Stimulated activated CD4-positive, alpha-beta T cell treated with anti-CD3 and anti-CD28 coated beads, Interleukin-1b, Interleukin-23, amount 100 ng/mL, for 24 hours (primary cell): ENCODE measurements at places on chromosomes 1 and 21.

GRCh38 chr21:42970946-42971653 lies 3.3 kb upstream of the PKNOX1 start:
- no peak for DNase-seq

- no peak for DNase-seq
These were observed at the start of gene IL10 for GRCh38 chr1:206772243-206772937. IL10 (minus strand) TSS chr1:206772494; CDS start chr1:206772435, 59 bp downstream.

- DNase-seq, result no peak
These were observed 77.5 kb downstream of the KCND3 start for GRCh38 chr1:111911776-111912515.

DNA sequence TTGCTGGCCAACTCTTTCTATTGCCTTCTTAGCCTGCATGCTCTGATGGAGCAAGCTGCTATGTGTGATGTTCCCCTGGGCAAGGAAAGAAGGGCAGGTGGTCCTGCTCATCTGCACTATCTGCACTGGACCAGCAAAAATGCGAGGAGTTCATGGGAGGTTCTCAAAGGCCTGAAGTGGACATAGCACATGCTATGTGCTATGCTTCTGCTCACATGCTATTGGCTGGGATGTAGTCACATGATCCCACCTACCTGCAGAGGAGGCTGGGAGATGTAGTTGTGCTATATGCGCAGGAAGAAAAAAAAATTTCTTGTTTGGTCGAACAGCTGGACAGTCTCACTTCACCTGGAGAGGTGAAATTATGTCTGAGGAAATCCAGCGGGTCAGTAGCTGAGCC lies 587.7 kb downstream of the MATN1 start:
- no peak for DNase-seq

DNA sequence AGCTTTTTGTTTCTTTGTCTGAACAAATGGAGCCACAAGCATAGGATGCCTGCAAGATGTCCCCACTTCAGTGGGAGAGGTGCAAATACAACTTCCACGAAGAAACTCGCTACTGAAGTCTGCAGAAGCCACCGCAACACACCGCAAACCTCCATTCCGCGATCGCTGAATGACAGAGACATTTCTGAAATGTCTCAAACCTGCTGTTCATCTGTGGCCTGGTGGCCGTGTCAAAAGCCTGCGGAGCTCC lies 1.0 kb downstream of the TP53BP2 start:
- no peak for DNase-seq
